Suprapubic skin (tissue), 4 donors: ENCODE measurements at places on chromosomes 6 and 20. TPM values are rescaled to one million over a fixed set of nuclear protein-coding genes. Genes with fewer than 3 reads are reported as not detected.

- no peak for DNase-seq
These were observed 39.1 kb downstream of the NRN1 start for GRCh38 chr6:5967594-5967993.

GRCh38 chr6:113600551-113601339, 256.4 kb upstream of the MARCKS start:
- no peak for DNase-seq

GRCh38 chr20:1119128-1119505, 715 bp downstream of the PSMF1 start:
- no peak for DNase-seq

Gene ID4
- total RNA-seq: 124 TPM

DNA sequence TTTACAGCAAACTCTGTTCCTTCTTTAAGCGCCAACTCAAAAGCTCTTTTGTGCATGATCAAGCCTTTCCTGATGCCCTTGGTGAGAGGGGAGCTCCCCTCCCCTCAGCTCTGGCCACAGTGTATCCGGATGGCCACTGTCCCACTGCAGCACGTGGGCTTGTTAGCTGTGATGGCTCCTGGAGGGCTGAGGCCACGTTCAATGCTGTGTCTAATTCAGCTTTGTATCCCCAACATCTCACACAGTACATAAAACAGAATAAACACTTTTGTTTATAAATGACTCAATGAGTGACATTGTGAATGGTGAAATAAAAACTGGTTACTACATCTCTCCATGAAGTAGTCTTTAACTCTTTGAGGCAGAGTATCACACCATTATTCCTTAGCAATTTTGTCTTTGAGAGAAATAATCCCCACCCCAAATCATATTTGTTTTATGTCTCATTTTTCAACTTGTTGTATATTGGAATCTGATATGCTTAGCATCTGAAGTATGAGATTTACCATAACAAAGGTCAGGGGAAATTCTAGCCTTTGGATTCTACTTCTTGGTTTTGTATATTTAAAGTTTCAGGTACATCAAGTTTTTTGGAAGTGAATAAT, 44.5 kb downstream of the EDN1 start:
- no peak for DNase-seq

GRCh38 chr6:158230967-158231550, 62.9 kb downstream of the GTF2H5 start:
- DNase-seq: no peak

Gene SLC17A2
- total RNA-seq: not detected

GRCh38 chr20:12570371-12570770, 438.4 kb upstream of the SPTLC3 start:
- no peak for DNase-seq

Gene SLC22A7
- total RNA-seq: not detected

- DNase-seq: no peak
These were observed 22.2 kb downstream of the TFEB start for GRCh38 chr6:41713159-41713649.

Gene COL19A1
- not detected for total RNA-seq

DNA sequence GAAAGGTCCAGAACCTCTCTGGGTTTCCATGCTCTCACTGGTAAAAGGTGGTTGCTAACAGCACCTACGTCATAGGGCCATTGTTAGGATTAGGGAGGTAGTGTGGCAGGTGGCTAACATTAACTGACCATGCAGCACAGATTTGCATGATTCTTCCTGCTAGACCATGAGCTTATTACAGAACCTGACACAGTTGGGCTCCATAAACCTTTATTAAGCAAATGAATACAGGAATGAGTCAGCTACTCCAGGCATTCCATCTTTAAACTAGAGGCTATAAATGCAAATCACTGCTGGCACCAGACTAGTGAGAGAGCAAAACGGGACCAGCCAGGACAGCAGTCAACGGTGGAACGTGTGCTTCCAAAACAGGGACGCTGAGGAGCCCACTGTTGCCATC, 440.1 kb downstream of the PTPRT start:
- no peak for DNase-seq

Gene RIPPLY2
- not detected for total RNA-seq

DNA sequence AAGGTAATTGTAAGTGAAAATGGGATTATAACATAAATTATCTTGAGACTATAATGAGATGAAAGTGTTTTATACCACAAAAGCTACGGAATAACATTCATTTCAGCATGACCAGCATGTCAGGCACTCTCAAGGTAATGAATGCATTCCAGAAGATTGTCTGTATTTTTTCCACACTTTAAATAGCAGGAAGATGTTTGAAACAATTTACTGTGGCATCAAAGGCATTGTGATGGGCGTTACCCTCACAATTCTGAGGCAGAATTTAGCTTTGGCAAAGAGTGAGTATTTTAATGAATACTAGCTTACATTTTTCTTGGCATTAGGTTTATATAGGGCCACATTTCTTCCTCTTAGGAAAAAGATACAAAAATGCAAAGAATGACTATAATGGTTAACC, 627.2 kb downstream of the BCKDHB start:
- no peak for DNase-seq

DNA sequence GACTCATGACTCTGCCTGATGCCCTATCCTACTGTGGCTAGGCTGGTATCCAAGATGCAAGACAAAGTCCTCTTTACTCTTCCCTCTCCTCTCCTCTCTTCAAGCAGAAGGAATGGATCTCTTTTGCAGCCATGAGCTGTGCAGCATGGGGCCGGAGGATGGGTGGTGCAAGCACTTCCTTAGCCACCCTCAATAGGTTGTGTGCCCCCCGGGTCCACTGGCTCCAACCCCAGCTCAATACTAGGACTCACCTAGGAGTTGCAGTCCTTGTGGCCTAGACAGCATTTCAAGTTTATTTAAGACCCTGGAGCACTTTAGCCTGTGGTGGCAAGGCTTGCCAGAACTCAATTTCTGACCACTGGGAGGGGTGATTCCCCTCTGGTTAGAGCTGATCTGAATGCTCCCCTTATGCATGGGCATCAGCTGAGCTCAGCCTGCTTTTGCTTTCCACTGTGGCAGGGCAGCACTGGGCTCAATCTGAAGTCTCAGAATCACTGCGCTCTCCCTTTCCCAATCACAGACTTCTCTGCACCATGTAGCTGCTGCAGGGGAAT, 29.0 kb upstream of the GRM4 start:
- peak; percentile 49 for DNase-seq

Gene RGS19
- total RNA-seq: 14.8 TPM

- peak; percentile 68 for DNase-seq
These were observed 96.8 kb upstream of the NFATC2 start for GRCh38 chr20:51639206-51639832.

DNA sequence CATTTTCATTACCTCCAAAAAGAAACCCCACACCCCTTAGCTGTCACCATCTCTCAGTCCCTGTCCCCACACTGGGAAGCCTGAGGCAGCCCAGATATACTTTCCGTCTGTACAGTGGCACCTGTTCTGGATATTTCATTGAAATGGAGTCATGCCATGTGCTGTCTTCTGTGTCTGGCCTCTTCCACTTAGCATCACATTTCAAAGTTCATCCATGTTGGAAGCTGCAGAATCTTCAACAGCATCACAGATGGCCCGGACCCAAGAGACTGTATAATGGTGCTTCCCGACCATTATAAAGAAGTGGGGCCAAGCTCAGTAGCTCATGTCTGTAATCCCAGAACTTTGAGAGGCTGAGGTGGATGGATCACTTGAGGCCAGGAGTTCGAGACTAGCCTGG, 58.4 kb downstream of the DLGAP4 start:
- no peak for DNase-seq

DNA sequence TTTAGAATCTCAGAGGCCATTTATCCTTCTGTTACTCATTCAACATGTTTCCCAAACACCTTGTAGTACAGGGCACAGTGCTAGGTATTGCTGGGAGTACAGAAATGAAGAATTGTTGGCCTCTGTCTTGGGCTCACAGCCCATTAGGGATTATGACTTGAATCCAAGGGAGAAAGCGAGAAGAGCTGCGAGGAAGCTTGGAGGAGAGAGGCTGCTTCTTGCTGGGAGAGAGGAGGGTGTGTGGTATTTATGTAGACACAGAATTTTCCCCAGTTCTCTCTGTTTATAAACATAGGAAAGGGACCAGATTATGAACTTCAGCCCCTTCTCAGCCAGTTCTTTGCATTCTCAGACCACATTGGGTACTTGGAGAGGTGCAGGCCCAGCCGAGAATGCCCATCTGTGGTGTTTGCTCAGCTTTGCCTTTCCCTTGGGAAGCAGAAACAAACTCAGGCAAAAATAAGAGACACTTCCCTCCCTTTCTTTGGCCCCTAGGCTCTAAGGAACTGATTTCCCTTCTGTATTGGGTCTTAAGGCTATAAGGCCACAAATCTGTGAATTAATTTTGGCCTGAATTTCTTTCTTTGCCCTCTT, 17.9 kb downstream of the CHMP4B start:
- DNase-seq: no peak

Gene BMP7
- 23.4 TPM for total RNA-seq

DNA sequence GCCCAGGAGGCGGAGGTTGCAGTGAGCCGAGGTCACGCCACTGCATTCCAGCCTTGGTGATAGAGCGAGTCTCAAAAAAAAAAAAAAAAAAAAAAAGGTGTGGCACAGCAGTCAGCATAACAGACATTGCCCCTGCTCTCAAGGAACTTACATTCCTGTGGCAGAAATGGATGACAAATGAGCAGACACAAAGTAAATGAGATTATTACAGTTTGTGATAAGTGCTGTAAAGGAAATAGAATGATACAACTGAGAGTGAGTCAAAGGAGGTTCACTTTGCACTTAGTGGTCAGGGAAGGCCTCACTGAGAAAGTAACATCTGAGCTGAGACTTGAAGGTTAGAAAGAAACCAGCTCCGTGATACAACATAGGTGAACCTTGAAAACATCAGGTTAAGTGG, 36.4 kb downstream of the CEP250 start:
- DNase-seq: no peak

Gene GPR6
- total RNA-seq: not detected

DNA sequence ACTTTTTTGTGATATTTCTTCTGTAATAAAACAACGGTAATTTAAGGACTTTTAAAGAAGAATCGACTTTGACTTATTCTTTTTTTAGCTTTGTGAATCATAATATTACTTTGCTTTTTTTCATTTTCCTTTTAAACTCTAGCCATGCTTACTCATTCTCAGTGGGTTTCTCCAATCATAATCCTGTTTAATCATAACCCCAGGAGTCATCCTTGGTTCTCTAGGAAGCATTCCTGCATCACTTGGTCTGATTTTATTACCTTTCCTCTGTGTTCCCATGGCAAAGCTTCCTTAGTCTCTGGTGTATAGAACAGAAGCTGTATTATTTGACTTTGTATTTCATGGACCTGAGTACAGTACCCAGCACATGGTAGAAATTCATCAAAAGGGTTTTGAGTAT, 223.5 kb downstream of the CDKAL1 start:
- DNase-seq: no peak

DNA sequence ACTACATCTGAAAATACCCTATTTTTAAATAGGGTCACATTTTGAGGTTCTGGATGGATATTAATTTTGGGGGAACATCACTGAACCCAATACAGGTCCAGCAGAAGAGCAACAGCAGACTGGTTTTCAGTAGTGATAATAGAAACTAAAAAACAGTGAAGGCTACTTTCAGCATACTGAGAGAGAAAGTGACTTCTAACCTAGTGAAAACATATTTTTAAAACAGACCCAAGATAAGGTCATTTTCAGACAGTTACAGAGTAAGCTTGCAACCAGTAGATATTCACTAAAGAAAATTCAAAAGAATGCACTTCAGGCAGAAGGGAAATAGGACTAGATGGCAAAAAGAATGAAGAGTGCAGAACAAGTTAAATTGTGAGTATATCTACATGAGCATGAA, 42.0 kb upstream of the TMEM244 start:
- no peak for DNase-seq

DNA sequence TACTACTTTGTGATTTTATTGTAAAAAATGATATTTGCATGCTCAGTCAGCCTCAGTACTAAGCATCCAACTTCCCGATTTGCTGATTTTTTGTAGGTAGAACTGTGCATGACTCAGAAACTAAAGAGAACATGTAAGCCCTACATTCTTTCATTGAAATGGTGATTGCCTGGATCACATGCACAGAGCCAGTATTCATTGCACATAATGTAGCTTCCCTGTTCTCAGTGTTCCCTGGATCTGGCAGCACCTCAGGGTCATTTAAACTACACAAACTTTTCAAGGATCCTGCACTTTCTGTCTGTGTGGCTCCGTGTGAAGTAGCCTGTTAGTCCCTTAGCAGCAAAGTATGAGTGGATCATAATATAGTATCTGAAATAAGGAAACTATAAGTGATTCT, 422.9 kb upstream of the AGPAT4 start:
- no peak for DNase-seq

GRCh38 chr6:31079656-31080261, 32.6 kb downstream of the C6orf15 start:
- peak; percentile 74 for DNase-seq

DNA sequence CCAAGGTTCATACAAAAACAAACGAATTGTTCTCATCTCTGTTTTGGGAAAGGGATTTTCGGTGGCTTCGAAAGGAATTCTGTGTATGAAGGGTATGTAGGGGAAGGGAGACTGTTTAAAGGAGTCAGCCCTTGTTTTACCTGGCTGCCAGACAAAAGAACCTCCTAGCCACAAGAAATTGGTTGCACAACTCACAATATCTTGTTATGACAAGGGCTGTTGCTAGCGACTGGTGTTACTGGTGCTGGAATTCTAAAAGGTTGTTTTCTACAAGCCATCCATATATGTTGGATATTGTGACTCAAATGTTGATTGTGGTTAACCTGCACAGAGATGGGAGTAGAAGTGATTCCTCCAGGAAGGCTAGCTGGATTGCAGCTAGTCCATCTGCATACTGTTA, 34.6 kb upstream of the CITED2 start:
- no peak for DNase-seq

Gene HDGFL1
- not detected for total RNA-seq

DNA sequence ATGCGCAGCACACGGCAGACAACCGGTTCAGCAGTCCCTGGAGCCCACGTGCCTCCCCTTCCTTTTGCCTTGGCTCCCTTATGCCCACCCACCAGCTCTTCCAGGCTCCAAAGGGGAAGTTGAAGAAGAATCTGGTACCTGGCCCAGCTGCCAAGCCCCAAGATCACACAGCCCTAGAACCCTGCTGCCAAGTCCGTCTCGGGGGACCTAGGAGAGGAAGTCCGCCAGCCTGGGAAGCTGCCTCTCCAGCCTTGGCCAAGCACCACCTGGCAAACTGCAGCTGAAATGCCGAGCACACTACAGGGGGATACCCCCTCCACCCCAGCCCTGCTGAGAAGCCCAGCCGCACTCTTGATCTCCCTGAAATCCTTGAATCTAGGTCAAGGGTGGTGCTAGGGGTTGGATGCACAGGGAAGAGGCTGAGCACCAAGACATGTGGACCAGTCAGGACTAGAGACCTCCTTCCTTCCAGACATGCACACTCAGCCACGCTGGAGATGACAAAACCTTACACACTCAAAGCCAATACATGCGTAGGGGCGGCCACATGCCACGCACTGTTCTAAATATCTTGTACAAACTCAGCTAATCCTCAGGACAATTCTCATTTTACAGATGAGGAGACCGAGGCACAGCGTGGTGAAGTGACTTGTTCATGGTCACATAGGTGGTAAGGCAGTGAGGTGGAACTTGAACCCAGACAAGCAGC, 124.1 kb downstream of the PREX1 start:
- no peak for DNase-seq
